ENCODE measurements at places on chromosomes 3 and 15.

DNA sequence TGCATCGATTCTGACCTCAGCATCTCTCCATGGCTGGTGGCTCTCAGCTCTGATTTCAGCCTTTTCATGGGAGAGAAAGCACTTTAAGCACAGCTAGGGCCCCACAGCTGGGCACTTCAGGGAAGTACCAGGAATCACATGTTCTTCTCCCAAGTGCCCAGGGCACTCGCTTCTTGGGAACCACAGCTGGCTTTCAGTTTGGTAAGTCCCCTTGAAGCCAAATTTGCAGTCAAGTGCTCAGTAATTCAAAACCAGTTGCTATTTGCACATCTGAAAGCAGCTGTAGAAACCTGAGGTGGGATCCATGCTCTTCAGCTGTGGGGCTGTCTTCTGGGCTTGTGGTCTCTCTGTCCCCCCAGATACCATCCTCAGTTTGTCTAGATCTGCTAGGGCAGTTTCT, 12.8 kb downstream of the GABRA5 start:
- DNase-seq = no peak

- DNase-seq = no peak
Observed at GRCh38 chr15:100862162-100862561, 17.5 kb upstream of the ALDH1A3 start.

DNA sequence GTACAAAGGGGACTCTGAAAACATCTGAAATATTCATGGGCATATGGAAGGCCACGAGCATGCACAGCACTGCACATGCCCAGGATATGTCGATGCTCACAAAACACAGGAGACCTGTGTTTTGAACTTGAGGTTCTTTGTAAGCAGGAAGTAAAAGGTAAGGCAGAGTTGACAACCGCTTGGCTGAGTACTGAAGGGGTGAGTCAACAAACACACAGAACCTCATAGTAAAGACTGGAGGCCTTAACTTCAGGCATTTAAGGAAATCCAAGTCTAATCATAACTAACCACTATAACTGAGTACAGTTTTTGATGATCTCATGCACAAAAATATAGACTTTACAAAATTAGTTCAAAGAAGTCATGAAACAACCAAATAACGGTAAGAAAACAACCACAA, 80.6 kb downstream of the MYO9A start:
- no peak for DNase-seq

- no peak for DNase-seq
Observed at GRCh38 chr3:24678021-24678420, 183.4 kb upstream of the THRB start.

- DNase-seq = no peak
Observed at GRCh38 chr3:133887074-133887802, 8.4 kb downstream of the RAB6B start.

GRCh38 chr3:99576904-99577559, 61.4 kb upstream of the COL8A1 start:
- no peak for DNase-seq

- no peak for DNase-seq
Observed at GRCh38 chr3:179995406-179995805, 41.3 kb downstream of the PEX5L start.

GRCh38 chr3:156826144-156826895, at the start of gene LEKR1:
Gene LEKR1 (plus strand): TSS chr3:156826353. CDS start chr3:156829330, 2,977 bp downstream.
- peak; percentile 84 for DNase-seq

- DNase-seq = no peak
Observed at GRCh38 chr3:16808393-16809107, 76.2 kb upstream of the PLCL2 start.

GRCh38 chr3:178419071-178419470, 117.2 kb upstream of the KCNMB2 start:
- no peak for DNase-seq

GRCh38 chr15:100170291-100171210, 171.2 kb downstream of the ADAMTS17 start:
- peak; percentile 62 for DNase-seq

DNA sequence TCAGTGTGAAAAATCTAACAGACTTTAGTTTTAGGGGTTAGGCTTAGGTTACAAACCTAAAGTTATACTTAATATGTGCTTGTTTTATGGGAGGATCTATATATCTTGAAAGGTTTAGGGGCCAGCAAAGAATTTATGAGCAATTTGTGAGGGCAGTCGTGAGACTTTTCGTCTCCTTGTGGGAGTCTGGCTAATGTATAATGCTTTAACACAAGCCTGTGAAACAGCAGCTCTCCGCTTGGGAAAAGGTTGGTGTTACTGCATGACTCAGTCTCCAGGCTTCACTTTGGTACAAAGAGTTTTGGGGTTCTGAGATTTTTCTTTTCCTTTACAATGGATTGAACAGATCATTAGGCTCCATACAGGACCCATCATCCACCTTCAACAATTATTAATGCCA, 79.0 kb upstream of the MFGE8 start:
- DNase-seq = no peak

- DNase-seq = no peak
Observed at GRCh38 chr3:189311521-189311920, 139.8 kb downstream of the TPRG1 start.

- DNase-seq = no peak
Observed at GRCh38 chr3:86046436-86047136, 944.4 kb downstream of the VGLL3 start.

All from stimulated activated CD8-positive, alpha-beta memory T cell treated with anti-CD3 and anti-CD28 coated beads, Interleukin-4, amount 100 ng/mL, for 48 hours (primary cell).